Activated naive CD4-positive, alpha-beta T cell treated with Interleukin-2 at 50 U/mL for 16 hours (primary cell): ENCODE measurements at places on chromosomes 6 and 20.

- DNase-seq = no peak
Measured at GRCh38 chr20:46333161-46333991, 25.1 kb upstream of the CDH22 start.

DNA sequence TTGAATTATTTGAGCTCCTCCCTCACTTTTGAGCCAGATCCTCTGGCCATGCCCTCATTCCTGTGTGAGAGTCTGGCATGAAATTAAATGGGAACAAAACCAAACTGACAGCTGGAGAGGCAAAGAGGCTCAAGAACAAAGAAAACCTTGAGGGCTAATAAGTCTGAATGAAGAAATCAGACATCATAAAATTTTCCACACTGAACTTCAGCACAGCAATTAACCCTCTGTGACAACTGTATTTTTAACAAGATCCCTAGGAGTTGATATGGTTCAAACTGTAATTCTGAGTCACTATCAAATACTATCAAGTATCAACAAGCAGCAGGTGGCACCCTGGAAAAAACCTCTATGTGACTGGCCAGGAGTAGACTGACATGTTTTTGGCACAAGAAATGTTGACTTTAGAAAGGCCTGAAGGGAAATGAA lies 109.4 kb upstream of the EMILIN3 start:
- DNase-seq = no peak

- DNase-seq = no peak
Measured at GRCh38 chr6:2695454-2696095, 55.1 kb downstream of the MYLK4 start.

DNA sequence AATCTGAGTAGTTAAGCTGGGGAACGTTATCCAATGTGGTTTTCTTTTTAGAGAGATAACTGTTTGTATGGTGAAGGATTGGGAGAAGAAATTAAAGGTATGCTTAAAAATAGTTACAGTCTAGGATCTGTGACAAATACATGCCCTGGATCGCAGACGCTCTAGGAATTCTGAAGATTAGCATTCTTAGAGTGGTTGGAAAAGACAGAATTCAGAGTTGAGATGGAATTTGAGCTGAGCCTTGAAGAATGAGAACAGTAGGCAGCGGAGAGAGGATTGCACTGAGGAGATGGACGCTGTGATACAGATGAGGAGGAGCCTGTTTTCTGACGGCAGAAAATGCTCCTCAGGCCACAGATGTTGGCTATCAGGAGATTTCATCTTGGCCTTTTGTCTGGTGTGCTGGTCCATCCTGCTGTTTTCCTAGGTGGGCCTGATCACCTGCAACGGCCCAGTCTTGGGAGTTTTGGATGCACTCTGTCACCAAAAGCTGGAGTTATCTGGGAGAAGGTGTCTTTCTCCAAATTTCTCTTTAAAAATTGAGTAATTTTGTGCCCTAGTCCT lies 48.3 kb upstream of the KIF25 start:
- DNase-seq = no peak

DNA sequence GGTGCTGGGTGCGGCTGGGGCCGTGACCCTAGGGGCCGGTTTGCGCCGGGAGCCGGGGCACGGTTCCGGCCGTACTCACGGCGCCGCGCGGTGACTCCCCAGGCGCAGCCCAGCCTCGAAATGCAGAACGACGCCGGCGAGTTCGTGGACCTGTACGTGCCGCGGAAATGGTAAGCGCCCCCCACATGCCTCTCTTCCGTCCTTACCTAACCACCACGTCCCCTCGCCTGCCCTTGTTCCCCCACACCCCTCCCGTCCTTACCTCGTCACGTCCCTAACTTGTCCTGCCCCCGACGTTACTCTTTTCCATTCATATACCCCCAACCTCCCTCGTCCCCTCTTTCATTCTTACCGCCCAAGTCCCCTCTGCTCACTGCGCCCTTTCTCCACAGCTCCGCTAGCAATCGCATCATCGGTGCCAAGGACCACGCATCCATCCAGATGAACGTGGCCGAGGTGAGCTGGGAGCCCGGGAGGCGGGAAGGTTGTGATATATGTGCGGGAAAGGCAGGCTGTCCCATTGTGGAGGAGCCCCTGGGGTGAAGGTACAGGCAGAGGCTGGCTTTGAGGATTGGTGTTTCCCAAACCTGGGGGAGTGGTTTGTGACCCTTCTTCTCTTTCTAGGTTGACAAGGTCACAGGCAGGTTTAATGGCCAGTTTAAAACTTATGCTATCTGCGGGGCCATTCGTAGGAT lies 463 bp downstream of the RPS21 start:
- no peak for DNase-seq

GRCh38 chr6:85591207-85591606 lies 2.5 kb downstream of the SNX14 start:
- no peak for DNase-seq

DNA sequence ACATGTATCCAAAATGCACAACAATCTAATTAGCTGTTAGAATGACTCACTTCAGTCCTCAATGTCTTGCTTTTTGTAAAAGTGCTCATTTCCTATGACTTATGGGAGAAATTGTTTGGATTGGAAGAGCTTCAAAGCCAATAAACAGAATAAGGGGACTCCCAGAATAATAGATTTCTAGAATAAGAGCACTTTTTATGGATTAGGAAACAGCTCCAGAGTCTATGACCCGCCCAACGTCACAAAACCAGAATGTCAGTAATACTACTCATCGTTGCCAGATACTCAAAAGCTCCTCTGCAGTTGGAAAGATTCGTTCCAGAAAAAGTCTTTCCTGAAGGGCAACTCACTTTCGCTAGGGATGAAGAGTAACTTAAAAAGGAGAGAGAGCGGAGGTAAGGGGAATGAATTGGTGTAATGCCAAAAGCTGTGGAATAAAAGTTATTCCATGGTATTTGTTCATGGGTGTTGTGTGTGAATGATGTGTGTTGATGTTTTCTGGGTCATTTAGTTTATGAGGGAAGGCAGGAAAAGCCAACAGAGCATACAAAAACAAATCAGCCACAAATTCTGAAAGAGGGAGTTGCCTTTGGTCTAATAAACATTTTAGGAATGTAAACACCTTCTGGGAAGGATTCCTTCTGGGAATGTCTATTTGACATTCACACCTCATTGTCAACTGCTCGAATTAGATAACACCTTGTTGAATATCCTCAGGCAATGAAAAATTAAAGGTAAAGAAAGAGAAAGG lies 64.6 kb downstream of the SYNE1 start:
- DNase-seq = no peak
